ENCODE measurements at places on chromosomes 7 and 10.

- DNase-seq, result no peak
Measured at GRCh38 chr10:7666253-7667023, at the start of gene ITIH5. Gene ITIH5, minus strand, starts transcription at chr10:7666966. Its CDS starts 74 bp downstream, at chr10:7666892.

DNA sequence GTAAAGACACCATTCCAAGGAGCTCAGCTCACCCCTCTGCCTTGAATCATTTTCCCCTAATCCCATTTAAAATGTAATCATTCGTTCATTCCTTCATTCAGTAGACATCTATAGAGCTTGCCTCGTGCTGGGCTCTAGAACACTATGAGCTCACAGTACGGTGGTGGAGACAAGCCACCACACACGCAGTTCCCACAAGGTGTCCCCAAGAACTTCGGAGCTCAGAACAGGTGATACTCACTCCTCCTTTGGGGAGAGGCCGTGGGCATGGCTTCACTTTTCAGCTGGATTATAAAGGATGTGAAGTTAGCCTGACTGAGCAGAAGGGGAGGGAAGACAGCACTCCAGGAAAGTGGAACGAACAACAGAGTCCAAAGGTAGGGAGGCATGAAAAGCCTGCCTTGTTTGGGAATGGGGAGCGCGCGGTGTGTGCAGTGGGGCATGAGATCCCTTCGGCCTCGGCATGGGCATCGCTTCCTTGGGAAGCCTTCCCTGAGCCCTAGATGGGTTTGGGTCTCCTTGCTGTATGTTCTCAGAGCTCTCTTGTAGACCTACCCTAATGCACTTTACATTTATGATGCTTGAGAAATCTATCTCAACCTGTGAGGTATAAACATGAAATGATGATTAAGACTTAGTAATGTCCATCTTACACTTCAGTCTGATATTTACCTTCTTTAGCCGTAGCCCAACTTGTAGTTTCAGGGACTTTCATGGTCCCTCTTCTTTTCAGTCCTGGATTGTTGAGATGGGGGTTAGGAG lies 809 bp upstream of the OGA start:
- DNase-seq, result peak; percentile 55

GRCh38 chr10:29540016-29540415 lies 94.8 kb downstream of the SVIL start:
- DNase-seq, result no peak

GRCh38 chr7:156094350-156095146 lies 282.3 kb upstream of the SHH start:
- no peak for DNase-seq

GRCh38 chr10:80421707-80422536 lies 13.6 kb downstream of the PRXL2A start:
- DNase-seq, result no peak

- DNase-seq, result no peak
Measured at GRCh38 chr7:1364068-1364905, 95.0 kb downstream of the MICALL2 start.

DNA sequence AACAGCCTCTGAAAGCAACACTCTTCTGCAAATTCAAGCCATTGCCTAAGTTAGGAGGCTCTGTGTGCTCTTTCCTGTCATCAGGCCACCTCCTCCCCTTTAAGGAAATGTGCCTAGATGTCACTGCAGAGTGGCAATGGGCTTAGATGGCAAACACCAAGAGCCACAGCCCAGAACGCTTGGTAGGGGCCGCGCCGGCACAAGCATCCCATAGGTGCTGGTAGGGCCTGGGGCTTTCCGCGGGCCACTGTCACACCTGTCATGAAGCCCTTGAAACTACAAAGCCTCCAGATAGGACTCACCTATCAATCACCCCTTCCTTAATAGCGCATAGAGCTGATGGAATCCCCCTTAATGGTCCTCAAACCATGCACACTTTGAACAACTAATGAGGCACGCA lies 299.9 kb downstream of the GRID1 start:
- no peak for DNase-seq

GRCh38 chr10:97764519-97764931 lies 7.3 kb downstream of the SFRP5 start:
- DNase-seq, result no peak

- DNase-seq, result no peak
Measured at GRCh38 chr10:17229967-17230682, 2.1 kb downstream of the VIM start.

DNA sequence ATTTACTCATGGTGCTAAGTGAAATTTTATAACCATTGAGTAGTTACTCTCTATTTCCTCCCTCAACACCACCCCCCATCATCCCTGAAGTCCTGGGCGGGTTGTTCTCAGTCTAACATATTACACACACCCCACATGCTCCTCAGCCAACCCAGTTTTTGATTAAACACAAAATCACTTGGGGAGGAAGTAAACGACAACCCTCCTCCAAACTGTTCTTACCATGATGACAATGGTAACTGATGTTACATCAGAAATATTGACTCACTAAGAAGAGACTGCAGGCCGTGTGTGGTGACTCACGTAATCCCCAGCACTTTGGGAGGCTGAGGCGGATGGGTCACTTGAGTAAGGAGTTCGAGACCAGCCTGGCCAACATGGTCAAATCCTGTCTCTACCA lies 44.2 kb downstream of the RAB11FIP2 start:
- no peak for DNase-seq

- no peak for DNase-seq
Measured at GRCh38 chr7:120869700-120870099, 11.8 kb upstream of the TSPAN12 start.

- DNase-seq, result no peak
Measured at GRCh38 chr7:2947058-2947780, 96.4 kb downstream of the CARD11 start.

DNA sequence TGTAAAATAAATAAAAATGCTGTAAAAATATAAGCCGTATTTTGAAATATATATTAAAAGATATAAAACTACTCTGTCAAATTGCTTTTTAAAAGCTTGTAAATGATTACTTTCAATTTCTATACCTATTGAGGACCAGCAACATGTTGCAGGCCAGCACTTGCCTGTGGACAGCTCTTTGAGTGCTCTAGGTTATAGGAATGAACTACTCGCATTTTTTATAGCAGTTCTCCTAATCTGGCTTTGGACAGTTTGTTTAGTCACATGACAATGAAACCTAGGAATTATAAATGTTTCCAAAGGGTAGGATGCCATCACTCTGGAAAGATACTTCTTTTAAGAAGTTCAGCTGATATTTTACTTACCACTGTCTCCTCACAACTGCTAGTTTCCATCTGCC lies 117.7 kb upstream of the PTPRZ1 start:
- DNase-seq, result no peak

- no peak for DNase-seq
Measured at GRCh38 chr7:64180989-64181388, 26.0 kb upstream of the ZNF735 start.

DNA sequence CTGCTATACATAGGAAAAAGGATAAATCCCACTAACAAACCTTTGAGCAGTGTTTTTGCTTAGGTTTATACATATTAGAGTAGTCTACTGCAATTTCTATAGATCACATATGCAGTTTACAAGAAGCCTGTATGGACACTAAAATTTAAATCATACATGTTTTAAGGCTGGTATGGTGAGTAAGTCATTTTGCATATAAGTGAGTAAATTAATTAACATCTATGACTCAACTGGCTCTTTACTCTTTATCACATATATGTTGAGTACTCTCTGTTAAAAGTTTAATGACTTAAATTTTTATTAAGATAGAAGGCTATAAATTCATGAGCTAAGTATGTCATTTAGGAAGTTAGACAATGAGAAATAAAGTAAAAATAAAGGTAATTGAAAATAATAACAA lies 69.4 kb downstream of the LRRN3 start:
- DNase-seq, result no peak

- DNase-seq, result no peak
Measured at GRCh38 chr10:130998046-130998435, 313.5 kb downstream of the TCERG1L start.

- no peak for DNase-seq
Measured at GRCh38 chr10:84563868-84564267, 235.5 kb downstream of the CCSER2 start.

DNA sequence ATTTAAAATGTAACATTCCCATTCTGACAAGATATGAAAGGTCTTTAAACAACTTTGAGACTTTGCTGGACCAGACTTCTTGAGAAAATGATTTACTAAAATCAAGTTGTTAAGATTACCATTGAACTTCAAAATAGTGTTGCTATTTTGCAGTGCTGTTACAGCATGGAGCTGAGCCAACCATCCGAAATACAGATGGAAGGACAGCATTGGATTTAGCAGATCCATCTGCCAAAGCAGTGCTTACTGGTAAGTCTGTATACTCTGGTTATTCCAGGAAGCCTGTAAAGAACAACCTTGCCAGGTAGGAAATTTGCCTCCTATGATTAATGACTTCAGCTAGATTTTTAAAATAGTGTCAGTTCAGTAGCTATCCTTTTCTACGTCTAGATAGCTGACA lies 18.8 kb downstream of the TNKS2 start:
- no peak for DNase-seq

- no peak for DNase-seq
Measured at GRCh38 chr7:128914566-128915151, 4.2 kb upstream of the KCP start.

GRCh38 chr10:33115738-33116719 lies 158.0 kb upstream of the ITGB1 start:
- no peak for DNase-seq

DNA sequence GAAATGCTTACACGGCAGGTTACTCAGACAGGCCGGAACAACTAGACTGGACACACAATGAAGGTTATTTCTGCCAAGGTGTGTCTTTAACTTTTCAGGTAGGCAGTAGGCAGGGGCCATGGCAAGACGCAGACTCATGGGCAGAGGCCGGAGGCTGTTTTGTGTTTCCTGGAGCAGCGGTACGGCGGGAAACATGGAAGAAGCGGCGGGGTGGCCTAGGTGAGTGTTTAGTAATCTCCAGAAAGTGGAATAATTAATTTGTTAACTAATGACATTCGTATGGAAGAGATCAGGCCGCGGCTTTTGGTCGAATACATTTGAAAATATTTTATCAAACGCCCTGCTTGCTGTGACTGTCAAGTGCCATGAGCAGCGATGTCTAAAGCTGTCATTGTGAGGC lies 277.8 kb downstream of the WDR37 start:
- DNase-seq, result no peak

- DNase-seq, result peak; percentile 35
Measured at GRCh38 chr10:129466703-129467358, at the start of gene MGMT. Gene MGMT, plus strand, starts transcription at chr10:129467241.

GRCh38 chr7:71254751-71255150 lies 122.8 kb downstream of the GALNT17 start:
- no peak for DNase-seq

DNA sequence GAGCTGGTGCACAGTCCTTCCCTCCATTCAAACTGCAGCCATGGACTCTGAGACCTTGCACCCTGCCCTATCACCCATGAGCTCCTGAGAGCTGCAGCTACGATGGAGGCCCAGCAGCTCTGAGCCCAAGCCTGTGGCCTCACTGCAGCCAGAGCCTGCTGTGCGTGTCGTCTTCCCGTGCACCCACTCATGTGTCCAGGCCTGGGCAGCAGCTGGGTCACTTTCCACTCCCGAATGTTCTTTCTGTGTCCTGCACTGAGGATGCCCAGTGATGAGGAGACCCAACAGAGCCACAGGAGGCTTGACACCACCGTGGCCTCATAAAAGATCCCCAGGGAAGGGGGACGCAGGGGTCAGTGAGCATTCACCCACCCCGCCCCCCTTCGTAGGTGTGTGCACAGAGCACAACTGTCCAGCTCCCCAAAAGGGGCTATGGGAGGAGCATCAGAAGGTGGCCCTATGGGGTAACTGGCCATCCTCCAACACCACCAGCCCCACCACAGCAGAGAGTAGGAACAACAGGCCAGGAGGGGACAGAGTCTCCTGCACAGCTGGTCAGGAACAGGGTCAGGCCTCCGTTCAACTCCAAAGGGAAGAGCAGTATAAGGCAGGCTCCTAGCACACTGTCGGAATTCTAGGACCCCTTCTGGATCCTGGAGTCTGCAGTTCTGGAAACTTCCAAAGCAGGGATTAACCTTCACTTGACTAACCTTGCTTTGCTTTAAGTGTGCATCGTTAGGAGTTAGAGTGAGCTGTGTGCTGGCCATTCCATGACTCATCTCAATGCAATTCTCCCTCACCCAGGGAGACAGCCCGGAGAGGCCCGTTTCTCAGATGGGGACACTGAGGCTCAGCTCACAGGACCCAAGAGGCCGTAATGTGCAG lies 52.6 kb downstream of the RASGEF1A start:
- DNase-seq, result no peak

DNA sequence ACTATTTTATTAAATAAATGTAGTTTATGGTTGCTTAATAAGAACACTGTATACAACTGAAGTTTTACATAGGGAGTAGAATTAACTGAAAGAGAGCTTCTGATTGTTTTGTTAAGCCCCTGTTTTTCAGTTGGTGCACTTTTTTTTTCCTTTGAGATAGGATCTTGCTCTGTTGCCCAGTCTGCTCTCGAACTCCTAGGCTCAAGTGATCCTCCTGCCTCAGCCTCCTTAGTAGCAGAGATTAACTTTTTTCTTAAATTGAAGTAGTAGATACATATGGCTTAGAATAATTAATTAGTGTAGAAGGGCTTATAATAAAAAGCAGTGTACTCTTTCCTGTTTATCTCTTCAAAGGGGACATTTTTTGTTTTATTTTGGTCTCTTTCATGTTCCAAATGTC lies 11.2 kb downstream of the SDHAF3 start:
- no peak for DNase-seq

- peak; percentile 97 for DNase-seq
Measured at GRCh38 chr7:30143748-30144251, 9.0 kb downstream of the MTURN start.

DNA sequence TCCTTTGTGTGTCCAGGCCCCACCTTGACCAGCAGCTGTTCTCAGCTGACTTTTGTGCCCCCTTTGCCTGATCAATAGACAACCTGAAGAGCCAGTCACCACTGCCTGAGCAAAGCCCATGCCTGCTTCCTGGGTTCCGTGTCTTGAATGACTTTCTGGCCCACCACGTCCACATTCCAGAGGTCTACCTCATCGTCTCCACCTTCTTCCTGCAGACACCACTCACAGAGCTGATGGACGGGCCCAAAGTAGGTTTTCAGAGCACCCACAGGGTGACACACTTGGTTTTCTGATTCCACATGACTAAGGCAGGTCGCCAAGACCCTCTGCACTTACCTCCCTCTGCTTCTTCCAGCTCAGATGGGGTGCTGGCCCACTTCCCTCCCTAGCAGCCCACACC lies 126.8 kb downstream of the WDFY4 start:
- no peak for DNase-seq

DNA sequence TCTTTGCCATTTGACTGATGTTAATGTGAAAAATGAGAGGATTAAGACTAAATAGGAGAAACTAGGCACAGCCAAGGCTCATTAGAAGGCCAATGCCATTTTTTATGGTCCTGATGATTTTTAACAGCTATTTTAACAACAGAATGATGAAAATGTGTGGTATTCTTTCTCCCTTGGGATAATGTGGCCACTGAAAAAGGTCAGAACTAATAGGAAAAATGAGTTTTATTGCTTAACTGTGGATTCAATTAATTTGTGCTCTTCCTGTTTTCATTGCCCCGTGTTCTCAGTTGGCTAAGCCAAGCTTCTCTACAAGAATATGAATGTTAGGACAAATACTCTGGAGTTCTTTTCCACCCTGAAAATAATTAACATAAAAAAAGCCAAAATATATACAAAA lies 56.6 kb downstream of the BMPER start:
- no peak for DNase-seq

GRCh38 chr10:107056182-107056581 lies 108.3 kb downstream of the SORCS1 start:
- DNase-seq, result no peak

- no peak for DNase-seq
Measured at GRCh38 chr10:111261081-111261615, 184.3 kb downstream of the ADRA2A start.
